ENCODE measurements at places on chromosomes 3 and 15. TPM values are rescaled to one million over a fixed set of nuclear protein-coding genes. Genes with fewer than 3 reads are reported as not detected.
A peak's percentile ranks its signal among the peaks of the same experiment; 100 is the strongest.

DNA sequence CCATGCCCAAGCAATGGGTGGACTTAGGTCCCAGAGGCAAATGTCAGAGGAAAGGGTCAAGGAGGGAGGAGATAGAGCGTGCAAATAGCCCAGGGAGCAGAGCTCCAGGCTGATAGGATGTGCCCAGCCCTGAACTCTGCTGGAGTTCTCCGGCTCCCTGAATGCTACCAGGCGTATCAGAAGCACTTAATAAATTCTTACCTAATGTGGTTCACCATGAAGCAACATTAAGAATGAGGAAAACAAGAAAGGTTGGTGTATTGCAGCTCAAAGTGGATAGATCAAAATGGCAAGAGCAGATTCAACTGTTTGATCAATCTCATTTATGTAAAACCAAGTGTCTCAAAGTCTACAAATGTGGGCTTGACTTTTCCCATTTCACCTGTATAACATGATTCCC, 38.3 kb downstream of the PXYLP1 start:
- H3K27ac ChIP-seq = no peak overlapping the region
- no peak overlapping the region for H3K4me3 ChIP-seq
- H3K4me1 ChIP-seq = peaks cover 7% of the 10 kb centered on the region
- no peak for DNase-seq
- H3K27me3 ChIP-seq = no peaks in the 10 kb centered on the region

- H3K4me3 ChIP-seq = no peak overlapping the region
- no peaks in the 10 kb centered on the region for H3K4me1 ChIP-seq
- no peak for DNase-seq
- no peaks in the 10 kb centered on the region for H3K27me3 ChIP-seq
These were observed 12.7 kb upstream of the PLCH1 start for GRCh38 chr3:155757577-155757976.

- DNase-seq = no peak
- no peaks in the 10 kb centered on the region for H3K4me1 ChIP-seq
- H3K36me3 ChIP-seq = no peaks in the 10 kb centered on the region
- no peak overlapping the region for H3K27ac ChIP-seq
These were observed 149.4 kb upstream of the SLC6A11 start for GRCh38 chr3:10666621-10667020.

- H3K4me3 ChIP-seq = no peak overlapping the region
- DNase-seq = no peak
- no peaks in the 10 kb centered on the region for H3K27me3 ChIP-seq
- peaks cover 12% of the 10 kb centered on the region for H3K4me1 ChIP-seq
- peak overlapping the region; percentile 8 for H3K27ac ChIP-seq
These were observed 3.1 kb upstream of the TTLL3 start for GRCh38 chr3:9806688-9807589.

- no peak overlapping the region for H3K4me3 ChIP-seq
- H3K4me1 ChIP-seq = no peaks in the 10 kb centered on the region
- H3K27ac ChIP-seq = no peak overlapping the region
These were observed 21.4 kb downstream of the XPC start for GRCh38 chr3:14156843-14157561.

DNA sequence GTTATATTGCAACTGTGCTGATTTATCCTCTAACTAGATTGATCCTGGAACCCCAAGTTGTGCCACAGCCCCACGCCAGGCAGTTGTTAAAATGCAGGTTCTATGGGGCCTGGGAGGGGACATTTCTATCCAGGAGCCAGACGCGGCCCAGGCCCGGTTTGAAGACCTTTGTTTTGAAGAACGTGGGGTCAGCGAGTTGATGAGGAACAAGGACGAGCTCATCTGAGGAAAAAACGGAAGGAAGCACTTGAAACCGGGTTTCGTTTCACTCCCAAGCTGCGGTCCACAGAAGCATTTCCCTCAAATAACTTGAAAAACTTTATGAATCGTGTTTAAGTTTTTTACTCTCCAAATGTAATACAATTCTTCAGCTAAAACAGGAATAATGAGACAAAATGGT, 76.4 kb downstream of the CHSY1 start:
- H3K27me3 ChIP-seq = no peaks in the 10 kb centered on the region
- H3K27ac ChIP-seq = no peak overlapping the region
- H3K4me3 ChIP-seq = no peak overlapping the region
- peaks cover 26% of the 10 kb centered on the region for H3K36me3 ChIP-seq

DNA sequence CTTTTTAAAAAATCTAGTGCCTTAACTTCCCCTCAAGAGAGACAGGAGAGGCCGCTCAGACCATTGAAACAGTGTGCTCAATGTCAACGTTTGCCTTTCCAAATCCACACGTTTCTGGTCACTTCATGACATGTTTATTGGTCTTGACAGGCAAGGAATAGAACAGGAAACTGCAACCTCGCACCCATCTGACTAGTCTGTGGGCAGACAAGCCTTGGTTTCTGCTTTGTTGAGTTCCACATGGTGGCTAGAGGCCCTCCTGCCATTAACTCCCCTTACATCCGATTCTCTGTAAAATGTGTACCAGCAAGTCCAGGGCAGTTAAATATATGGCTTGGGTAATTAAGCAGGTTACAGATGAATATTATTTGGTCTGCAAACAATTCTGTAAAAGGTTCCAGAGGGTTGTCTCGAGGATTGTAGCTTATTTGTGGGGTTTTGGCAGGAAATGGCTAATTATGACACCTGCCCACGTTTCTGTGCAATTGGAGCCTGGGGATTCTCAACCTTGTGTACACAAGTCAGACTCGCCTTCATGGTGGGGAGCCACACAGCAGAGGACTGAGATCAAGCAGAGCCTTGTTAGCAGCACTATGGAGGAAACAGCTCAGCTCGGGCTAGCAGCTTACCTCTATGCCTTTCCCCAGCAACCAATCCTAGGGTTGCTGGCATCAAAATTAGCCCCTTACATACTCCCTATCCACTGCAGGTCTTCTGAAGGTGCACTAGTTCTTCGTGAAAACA, 317.5 kb upstream of the IGF1R start:
- no peaks in the 10 kb centered on the region for H3K27me3 ChIP-seq
- no peak overlapping the region for H3K27ac ChIP-seq
- no peaks in the 10 kb centered on the region for H3K36me3 ChIP-seq

- no peaks in the 10 kb centered on the region for H3K27me3 ChIP-seq
- no peaks in the 10 kb centered on the region for H3K36me3 ChIP-seq
- no peak overlapping the region for H3K4me3 ChIP-seq
- peaks cover 12% of the 10 kb centered on the region for H3K4me1 ChIP-seq
- no peak overlapping the region for H3K27ac ChIP-seq
These were observed 15.7 kb downstream of the KLHL6 start for GRCh38 chr3:183539811-183540210.

GRCh38 chr3:5002174-5002870, 23.1 kb downstream of the BHLHE40 start:
- H3K36me3 ChIP-seq = no peaks in the 10 kb centered on the region
- no peak overlapping the region for H3K27ac ChIP-seq
- H3K27me3 ChIP-seq = no peaks in the 10 kb centered on the region
- no peak overlapping the region for H3K4me3 ChIP-seq
- H3K4me1 ChIP-seq = no peaks in the 10 kb centered on the region

- H3K27ac ChIP-seq = no peak overlapping the region
- no peaks in the 10 kb centered on the region for H3K27me3 ChIP-seq
- H3K36me3 ChIP-seq = no peaks in the 10 kb centered on the region
- H3K4me3 ChIP-seq = no peak overlapping the region
- DNase-seq = no peak
These were observed 18.9 kb downstream of the SH3BP5 start for GRCh38 chr3:15313461-15313860.

DNA sequence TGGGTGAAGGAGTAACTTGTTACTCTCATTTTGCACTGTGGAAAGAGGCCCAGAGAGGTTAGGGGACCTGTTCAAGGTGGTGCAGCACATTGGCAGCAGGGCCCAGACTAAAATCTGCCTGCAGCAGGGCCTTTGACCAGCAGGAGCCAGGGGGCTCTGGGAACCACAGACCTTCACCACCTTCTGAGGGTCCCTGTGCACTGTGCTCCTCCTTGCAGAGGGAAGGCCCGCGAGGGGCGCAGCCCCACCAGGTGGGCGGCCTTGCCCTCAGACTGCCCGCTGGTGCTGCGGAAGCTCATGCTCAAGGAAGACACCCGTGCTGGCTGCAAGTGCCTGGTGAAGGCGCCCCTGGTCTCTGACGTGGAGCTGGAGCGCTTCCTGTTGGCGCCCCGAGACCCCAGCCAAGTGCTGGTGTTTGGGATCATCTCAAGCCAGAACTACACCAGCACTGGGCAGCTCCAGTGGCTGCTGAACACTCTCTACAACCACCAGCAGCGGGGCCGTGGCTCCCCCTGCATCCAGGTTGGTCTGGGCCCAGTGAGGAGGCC, 61.5 kb upstream of the FGD5 start:
- peaks cover 3% of the 10 kb centered on the region for H3K27me3 ChIP-seq
- H3K4me1 ChIP-seq = no peaks in the 10 kb centered on the region
- H3K4me3 ChIP-seq = no peak overlapping the region

- peak; percentile 35 for DNase-seq
- no peaks in the 10 kb centered on the region for H3K36me3 ChIP-seq
- no peak overlapping the region for H3K27ac ChIP-seq
- 0 out of 2 replicates have a peak, but pooled peaks cover 4% of the 10 kb centered on the region for H3K4me1 ChIP-seq
- H3K27me3 ChIP-seq = no peaks in the 10 kb centered on the region
These were observed 225.5 kb downstream of the SLCO3A1 start for GRCh38 chr15:92079047-92079446.

- no peak within 1 kb of the TSS for H3K27ac ChIP-seq
- no peaks in the 10 kb centered on the region for H3K27me3 ChIP-seq
These were observed at the start of gene GNB5 for GRCh38 chr15:52191207-52191606. Gene GNB5 (minus strand): TSS chr15:52191392. CDS start chr15:52184676, 6,716 bp downstream.

DNA sequence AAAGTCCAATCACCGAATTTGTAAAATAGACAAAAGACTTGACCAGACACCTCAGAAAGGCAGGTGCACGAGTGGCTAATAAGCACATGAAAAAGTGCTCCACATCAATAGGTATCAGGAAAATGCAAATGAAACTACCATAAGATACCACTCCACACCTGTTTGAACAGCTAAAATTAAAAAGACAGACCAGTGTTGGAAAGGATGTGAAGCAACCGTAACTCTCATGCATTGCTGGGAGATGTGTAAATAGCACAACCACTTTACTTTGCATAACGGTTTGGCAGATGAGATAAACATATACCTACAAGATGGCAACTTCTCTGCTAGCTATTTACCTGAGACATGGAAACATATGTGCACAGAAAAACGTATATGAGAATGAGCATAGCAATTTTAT, 56.9 kb downstream of the CADPS start:
- DNase-seq = no peak
- H3K4me1 ChIP-seq = peaks cover 15% of the 10 kb centered on the region
- no peaks in the 10 kb centered on the region for H3K36me3 ChIP-seq
- H3K27ac ChIP-seq = no peak overlapping the region

DNA sequence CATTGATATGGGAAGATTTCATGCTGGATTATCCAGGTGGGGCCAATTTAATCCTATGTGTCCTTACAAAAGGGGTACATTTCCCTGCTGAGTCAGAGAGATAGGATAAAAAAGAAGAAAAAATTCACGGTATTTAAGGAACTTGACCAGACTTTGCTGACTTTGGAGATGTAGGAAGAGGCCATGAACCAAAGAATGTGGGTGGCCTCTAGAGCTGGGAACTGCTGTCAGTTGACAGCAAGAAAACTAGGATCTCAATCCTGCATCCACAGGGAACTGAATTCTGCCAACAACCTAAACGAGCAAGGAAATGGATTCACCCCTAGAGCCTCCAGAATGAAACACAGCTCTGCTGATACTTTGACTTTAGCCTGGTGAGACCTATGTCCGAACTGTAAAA, 148.1 kb upstream of the SLC24A5 start:
- H3K4me1 ChIP-seq = no peaks in the 10 kb centered on the region
- 0 out of 2 replicates have a peak, but pooled peaks cover 4% of the 10 kb centered on the region for H3K27me3 ChIP-seq
- no peak for DNase-seq
- no peak overlapping the region for H3K27ac ChIP-seq
- no peaks in the 10 kb centered on the region for H3K36me3 ChIP-seq
- H3K4me3 ChIP-seq = no peak overlapping the region

DNA sequence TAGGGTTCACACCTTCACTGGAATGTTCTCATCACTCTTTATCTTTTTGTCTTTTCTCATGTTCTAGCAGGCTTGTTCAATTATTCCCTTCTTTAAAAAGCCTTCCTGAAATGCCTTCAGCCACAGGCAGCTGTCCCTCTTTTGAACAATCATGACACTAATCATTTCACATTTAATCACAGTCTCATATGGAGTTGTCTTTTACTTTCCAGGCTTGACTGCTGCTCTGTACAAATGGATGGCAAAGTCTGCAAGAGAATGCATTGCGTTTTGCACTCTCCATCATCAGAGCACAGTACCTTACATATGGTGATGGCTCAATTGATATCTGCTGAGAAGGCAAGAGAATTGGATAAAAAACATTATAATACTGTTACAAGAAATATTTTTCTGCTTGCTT, 529.8 kb downstream of the DIPK2A start:
- no peak overlapping the region for H3K4me3 ChIP-seq
- H3K27ac ChIP-seq = no peak overlapping the region
- no peaks in the 10 kb centered on the region for H3K27me3 ChIP-seq
- DNase-seq = no peak

- H3K27ac ChIP-seq = no peak overlapping the region
- H3K36me3 ChIP-seq = no peaks in the 10 kb centered on the region
- DNase-seq = no peak
- no peak overlapping the region for H3K4me3 ChIP-seq
These were observed 122.0 kb downstream of the MECOM start for GRCh38 chr3:169541528-169541927.

GRCh38 chr3:189365609-189366564, 194.1 kb downstream of the TPRG1 start:
- peak; percentile 39 for DNase-seq
- H3K4me3 ChIP-seq = no peak overlapping the region
- peaks cover 4% of the 10 kb centered on the region for H3K4me1 ChIP-seq
- H3K27me3 ChIP-seq = no peaks in the 10 kb centered on the region
- H3K27ac ChIP-seq = no peak overlapping the region

DNA sequence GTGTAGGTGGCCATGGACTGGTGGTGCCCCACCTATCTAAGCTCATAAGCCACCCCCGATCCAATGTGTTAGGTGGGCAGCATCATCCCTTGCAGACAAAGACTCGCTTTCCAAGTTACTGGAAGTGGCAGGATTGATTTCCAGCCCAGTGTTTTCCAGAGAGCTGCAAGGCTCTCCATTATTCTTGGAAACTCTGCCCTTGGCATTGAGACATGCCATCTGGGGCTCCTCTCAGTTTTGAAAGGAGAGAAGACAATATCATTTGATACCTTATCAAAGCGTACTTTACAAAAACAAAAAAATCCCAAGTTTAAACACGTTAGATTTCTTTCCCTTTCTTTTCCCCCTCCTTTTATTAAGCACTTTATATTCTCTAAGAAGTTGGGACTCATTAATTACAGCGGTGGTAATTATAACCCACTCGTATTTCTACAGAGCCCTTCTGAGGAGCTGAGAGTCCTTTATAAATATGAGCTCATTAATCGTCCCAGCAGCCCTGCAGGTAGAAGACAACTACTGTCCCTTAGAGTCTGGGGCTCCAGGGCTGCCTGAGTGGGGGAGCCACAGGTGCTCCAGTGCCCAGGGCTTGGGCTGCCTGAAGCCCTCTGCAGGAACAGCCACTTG, 226.1 kb downstream of the TLE3 start:
- no peaks in the 10 kb centered on the region for H3K4me1 ChIP-seq
- DNase-seq = no peak
- peaks cover 30% of the 10 kb centered on the region for H3K27me3 ChIP-seq
- H3K27ac ChIP-seq = no peak overlapping the region

NR2F2 gene
- polyA plus RNA-seq = 23.8 TPM

THAP10 gene
- 5.9 TPM for polyA plus RNA-seq

CPLX3 gene
- polyA plus RNA-seq = not detected

CTNNB1 gene
- polyA plus RNA-seq = 182 TPM

DUSP7 gene
- 5.8 TPM for polyA plus RNA-seq

ANKUB1 gene
- polyA plus RNA-seq = not detected

SEMA5B gene
- polyA plus RNA-seq = not detected

ATP8B4 gene
- polyA plus RNA-seq = 0.89 TPM

MESP2 gene
- polyA plus RNA-seq = not detected

Data from GM23248 (cell line).